ENCODE measurements at places on chromosomes 2 and 18.

DNA sequence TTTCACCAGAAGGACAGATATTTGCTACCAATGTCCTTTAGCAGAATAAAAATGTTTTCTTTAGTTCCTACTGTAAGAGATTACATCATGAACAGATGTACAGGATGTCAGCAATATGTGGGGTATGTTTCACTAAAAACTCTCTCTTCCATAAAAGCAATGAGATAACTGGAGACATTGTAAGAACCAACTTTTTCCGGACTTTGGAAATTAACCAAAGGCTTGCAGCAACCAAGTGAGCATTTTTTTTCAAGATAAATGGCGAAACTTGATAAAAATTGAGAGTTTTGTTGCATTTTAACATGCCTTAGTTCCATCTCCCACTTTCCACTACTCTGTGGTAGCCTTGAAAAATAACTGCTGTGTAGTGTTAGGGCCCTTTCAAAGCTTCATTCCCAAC is 429.8 kb upstream of the CDH2 start:
- DNase-seq = no peak

- DNase-seq = no peak
Observed at GRCh38 chr18:55287149-55287806, 300.7 kb downstream of the TCF4 start.

DNA sequence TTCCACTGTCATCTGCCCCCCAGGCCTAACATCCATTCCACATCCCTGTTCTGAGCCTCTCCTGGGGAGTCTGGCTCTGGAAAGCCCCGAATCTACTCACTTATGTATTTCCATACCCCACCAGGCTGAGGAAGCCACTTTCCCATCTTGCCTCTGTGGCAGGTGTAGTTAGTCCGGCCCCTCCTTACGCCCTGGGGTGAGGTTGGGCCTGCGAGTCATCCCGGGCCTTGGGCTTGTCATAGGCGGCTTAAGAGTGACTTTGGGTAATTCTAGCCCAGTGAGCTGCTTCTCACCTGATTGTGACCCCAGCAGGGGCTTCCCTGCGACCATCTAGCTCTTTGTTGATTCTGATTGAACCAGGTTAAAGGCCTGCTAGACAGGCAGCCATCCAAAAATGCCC is 21.1 kb downstream of the PCARE start:
- DNase-seq = no peak

DNA sequence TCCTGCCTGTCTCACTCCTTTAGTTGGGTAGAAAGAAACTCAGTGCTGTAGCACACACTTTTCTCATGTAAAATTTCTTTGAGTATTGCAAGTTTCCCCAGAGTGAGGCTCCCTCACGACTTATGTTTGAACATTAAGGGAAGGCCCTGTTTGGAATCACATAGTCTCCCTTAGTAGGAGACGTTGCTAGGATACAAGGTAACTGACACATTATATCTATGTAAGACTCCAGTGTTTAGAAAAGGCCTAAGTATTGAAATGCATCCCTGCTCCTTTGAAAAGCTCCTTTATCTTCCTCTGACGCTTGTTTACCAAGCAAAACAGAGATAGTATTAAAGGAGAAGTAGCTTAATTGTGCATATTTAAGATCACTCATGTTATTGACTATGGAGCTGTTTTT is 248.2 kb downstream of the PHLPP1 start:
- no peak for DNase-seq

DNA sequence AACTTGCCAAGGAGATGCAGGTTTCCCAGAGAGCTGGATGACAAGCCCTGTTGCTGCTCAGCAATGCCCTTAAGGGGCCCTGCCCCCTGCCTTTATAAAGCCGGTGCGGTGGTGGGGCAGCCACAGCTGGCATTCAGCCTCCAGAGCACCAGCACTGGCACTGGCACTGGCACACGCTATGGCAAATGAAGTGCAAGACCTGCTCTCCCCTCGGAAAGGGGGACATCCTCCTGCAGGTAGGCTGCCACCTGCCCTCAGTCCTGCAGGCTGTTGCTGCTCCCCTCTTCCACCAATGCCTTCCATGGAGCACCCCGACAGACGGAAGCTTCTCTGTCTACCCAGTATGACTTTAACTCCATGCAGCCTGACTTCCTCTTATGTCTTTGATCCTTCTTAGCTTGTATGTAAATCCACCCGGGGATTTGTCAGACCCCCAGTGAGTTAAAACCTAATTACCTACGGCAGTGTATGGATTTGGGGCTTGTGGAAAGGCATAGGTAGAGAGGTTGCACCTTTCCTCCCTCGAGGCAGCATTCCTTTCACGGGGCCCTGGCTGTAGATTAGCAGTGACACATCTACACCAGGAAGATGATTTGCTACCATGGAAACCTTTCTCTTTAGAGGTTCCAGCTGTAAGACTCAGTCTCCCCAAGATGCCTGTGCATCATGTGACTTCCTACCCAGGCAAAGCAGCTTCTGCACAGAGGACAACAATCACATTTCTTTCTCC is at the start of gene DAPL1:
Gene DAPL1, plus strand, starts transcription at position 123 of the 730 bp plus-strand sequence. Its CDS starts 56 bp downstream, at position 179.
- no peak for DNase-seq

GRCh38 chr2:120760446-120761135 is 24.9 kb downstream of the GLI2 start:
- DNase-seq = no peak

- no peak for DNase-seq
Observed at GRCh38 chr2:86072271-86072858, 33.3 kb downstream of the POLR1A start.

DNA sequence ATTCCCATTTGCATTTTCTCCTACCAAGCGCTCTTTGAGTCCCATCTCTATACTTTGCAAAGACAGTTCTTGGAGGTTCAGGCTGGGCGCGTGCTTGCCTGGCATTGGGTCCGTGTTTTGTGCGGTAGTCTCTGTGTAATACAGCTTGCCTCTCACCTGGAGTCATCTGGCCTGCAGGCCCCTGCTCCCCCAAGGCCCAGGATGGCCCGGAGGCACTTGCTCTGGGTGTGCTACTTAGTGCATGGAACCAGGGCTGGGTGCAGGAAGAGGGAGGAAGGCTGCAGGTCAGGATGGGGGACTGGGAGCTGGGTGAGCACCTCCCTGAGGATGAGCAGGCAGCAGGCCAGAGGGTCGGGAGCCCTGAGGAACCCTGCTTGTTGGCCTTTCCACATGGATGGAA is 220.9 kb downstream of the LDLRAD4 start:
- no peak for DNase-seq

DNA sequence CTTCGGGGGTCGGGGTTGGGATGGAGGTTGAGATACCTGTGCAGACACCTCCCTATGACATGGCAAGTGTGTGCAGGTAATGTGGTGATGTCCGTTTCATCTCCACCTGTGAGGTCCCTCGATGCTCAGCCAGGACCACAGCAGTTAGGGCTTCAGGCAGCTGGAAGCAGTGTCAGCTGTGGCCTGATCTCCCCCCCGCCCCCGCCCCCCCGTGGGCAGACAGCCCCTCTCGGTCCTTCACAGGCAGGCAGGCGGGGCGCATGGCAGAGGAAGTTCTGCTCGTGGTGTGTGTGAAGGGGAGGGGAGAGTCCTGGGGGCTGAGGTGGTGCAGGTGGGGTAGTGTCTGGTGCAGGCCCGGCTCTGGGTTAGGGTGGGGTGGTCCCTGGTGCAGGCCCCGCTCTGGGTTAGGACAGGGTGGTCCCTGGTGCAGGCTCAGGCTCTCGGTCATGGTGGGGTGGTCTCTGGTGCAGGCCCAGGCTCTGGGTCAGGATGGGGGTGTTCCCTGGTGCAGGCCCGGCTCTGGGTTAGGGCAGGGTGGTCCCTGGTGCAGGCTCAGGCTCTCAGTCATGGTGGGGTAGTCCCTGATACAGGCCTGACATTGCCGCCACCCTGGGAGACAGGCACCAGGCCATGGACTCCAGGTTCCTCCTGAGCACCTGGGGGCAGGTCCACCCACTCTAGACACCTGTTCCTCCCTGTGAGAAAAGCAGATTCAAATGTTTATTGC is 94.3 kb downstream of the NFATC1 start:
- DNase-seq = no peak

- no peak for DNase-seq
Observed at GRCh38 chr18:24810561-24811305, 350.3 kb downstream of the HRH4 start.

- DNase-seq = no peak
Observed at GRCh38 chr2:105443617-105444598, 45.1 kb upstream of the FHL2 start.

DNA sequence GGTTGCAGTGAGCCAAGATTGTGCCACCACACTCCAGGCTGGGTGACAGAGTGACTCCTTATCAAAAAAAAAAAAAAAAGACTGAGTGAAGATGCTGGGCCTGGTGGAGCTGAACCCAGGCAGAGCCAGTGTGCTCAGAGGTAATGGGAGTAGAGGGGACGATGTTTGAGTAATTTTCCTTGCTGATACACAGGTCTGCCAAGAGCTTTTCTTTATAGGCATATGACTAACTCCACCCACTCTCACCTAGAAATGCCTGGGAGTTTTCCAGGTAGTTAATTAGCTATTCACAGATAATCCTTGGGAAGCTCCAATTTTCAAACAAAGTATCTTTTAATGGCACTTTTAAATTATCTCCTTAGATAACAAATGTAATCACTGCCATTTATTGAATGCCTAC is 33.4 kb upstream of the ACSL3 start:
- DNase-seq = no peak

DNA sequence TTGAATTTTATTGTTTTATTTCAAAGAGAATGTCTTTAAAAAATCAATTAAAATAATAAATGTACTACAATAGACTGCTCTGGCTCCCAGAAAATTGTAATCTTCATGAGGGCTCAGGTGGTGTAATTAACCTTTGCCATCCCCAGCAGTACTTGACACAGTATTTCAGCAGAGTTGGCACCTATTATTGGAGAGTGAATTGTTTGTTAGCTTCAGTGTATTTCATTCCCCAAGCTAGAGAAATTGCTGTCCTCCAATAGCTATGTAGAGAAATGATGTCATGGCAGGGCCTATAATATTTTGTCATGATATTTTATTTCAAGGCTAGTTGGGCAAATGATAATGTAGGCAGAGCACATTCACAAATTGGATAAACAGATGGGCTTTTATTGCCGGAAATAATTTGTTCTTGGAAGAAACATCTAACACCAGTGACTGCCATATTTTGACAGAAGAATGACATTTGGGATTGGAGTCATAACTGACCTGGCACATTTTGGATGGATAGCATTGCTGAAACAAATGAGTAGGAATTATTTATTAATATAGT is 712.0 kb upstream of the NXPH2 start:
- no peak for DNase-seq

- DNase-seq = no peak
Observed at GRCh38 chr2:62293490-62294271, 97.8 kb downstream of the B3GNT2 start.

GRCh38 chr2:164560902-164561301 is 60.4 kb downstream of the GRB14 start:
- DNase-seq = no peak

DNA sequence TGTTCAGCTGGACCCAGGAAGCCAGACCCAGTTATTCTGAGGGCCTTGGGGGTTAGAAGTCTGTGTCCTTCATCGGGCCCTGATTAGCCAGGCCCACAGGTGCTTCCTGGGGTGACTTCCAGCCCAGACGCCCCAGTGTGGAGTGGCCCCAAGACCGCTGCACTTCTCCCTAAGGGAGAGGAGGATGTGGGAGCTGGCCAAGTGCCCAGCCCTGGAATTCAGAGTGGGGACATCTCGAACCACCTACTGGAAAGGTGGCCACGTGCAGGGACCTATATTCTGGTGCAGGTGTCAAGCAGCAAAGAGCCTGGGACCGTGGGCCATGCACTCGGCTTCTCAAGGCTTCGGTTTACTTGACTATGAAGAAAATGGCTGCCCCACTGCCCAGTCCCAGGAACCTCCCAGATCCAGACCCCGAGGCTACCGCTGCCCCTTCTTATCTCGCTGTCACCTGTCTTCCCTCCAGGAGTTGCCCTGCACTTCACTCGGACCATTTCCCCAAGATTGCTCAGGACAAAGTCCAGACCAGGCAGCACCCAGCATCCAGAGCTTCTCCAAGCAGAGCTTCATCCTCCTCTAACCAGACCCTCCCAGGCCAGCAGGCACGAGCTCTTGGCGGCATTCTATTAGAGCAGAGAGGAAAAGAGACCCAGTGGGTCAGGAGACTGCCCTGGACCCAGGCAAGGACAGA is 142.8 kb upstream of the ID2 start:
- no peak for DNase-seq

DNA sequence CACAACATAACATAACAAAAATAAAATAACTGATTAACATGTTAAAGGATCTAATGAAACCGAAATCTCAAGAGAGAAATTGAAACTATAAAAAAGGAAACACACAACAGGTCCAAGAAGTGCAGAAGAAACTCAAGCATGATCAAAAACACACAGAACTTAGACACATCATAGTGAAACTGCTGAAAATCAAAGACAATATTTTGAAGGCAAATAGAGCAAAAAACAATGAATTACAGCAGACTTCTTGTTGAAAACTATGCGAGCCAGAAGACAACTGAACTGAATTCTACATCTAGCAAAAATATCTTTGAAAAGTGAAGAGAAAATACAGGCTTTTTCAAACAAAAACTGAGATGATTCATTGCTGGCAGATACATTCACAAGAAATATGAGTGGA is 61.3 kb downstream of the UGP2 start:
- no peak for DNase-seq

- DNase-seq = no peak
Observed at GRCh38 chr2:40204268-40204667, 247.6 kb downstream of the SLC8A1 start.

DNA sequence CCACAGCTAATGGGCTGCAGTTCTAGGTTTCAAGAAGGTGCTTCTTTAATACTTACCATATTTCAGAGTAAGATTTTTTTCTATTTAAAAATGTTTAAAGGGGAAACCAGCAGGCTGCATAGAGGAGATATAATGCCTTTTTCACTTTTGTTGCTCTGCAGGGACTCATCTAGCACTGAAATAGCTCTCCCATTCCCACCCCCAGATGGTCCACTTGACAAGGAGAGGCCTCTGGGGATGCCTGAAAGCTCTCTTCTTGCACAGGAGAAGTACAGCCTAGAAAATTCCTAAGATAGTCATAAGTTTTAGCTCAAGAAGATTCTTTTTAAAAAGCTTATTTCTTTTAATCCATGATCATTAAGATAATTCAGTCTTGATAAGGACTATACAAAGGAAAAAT is 126.4 kb downstream of the CDH2 start:
- no peak for DNase-seq

DNA sequence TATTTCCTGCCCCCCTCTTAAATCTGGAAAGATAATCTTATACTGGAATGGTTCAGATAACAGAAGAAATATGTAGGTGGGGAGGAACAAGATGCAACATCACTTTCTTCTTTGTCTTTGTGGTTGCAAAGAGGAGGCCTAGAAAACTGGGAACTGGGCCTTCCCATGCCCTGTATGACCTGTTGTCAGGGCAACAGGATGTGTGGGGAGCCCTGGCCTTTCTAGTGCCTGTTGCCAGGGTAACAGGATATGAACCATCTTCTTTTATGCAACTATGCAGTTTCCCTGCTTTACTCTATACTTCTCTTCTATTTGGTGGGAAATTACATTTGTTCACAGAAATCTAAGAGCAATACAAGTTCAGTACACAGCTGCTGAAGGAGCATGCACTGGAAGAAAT is 79.8 kb upstream of the PDE1A start:
- no peak for DNase-seq

GRCh38 chr18:49520661-49521145 is 33.7 kb upstream of the C18orf32 start:
- no peak for DNase-seq

GRCh38 chr18:9915291-9916076 is 1.7 kb downstream of the VAPA start:
- DNase-seq = no peak

All from activated CD4-positive, alpha-beta T cell treated with anti-CD3 and anti-CD28 coated beads, Interleukin-2, amount 10 ng/mL, durations not matched to agents 7 days and 5 days (primary cell).